ENCODE measurements at places on chromosomes 7 and 10.

- no peak for DNase-seq
Measured at GRCh38 chr7:24829787-24830186, 72.5 kb upstream of the GSDME start.

DNA sequence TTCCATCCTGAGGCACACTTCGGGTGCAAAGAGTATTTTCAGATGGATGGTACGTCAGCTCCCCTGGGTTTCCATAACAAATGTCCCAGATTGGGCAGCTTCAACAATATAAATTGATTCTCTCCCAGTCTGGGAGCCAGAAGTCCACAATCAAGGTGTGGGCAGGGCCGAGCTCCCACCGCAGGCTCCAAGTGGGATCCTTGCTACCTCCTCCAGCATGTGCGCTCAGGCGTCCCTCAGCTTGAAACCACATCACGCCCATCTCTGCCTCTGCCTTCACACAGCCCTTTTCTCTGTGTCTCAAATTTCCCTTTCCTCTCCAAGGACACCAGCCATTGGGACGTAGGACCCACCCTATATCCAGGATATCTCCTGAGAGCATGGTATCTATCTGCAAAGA lies 153.5 kb downstream of the DIP2C start:
- DNase-seq: peak; percentile 11

GRCh38 chr7:56479748-56480147 lies 363.5 kb upstream of the NUPR2 start:
- DNase-seq: no peak

DNA sequence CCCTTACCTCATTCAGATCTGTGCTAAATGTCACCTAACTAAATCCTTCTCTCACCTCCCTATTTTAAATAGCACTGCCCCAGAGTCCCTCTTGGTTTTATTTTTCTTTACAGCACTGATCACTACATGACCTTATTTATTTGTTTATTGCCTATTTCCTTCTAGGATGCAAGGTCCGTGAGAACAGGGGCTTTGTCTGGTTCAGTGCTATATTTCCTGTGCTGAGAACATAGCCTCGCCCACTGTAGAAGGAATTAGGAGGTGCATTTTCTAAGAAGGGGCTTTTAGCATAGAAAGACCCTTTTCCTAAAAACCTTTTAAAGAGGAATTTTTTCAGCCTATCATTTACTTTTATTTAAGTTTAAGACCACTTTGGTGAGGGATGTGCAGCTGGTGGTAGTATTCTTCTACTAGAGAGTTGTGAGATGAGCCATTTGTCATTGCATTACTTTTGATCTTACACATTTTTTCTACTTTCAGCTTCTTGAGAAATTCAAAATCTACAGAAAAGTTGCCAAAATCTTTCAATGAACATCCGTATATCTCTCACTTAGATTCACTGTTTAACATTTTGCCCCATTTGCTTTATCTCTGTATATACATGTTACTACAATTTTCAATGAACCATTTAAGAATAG lies 13.5 kb upstream of the PCGF5 start:
- DNase-seq: no peak

DNA sequence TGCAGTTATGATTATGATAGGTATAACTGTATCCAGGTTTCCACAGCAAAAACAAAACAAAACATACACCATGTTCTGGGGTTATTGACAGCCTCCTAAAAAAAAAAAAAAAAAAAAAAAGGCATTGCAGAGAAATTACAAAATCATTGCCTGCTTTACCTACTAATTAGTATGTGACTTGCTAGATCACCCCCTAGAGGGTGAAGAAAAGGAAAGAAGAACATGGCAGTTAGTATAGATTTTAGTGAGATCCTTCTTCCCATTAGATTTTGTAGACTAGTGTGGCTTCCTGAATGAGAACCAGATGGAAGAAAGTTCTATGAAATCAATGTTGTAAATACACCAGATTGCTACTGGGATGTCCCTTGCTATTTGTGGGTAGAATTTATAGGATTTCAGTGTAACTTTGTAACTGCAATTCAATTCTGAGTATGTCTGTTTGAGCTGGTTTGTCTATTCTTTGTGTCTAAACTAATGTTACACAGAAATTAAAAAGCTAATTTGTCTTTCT lies 24.0 kb upstream of the AGBL3 start:
- no peak for DNase-seq

- DNase-seq: no peak
Measured at GRCh38 chr7:20696002-20696605, 80.6 kb downstream of the ABCB5 start.

- no peak for DNase-seq
Measured at GRCh38 chr10:69783515-69783914, 18.2 kb upstream of the COL13A1 start.

GRCh38 chr7:64544010-64544409 lies 18.9 kb downstream of the ZNF680 start:
- DNase-seq: no peak

- no peak for DNase-seq
Measured at GRCh38 chr7:27105301-27106031, 3.0 kb upstream of the HOXA2 start.

GRCh38 chr7:129906700-129907099 lies 46.1 kb downstream of the UBE2H start:
- no peak for DNase-seq

- DNase-seq: no peak
Measured at GRCh38 chr10:113788604-113789083, 37.2 kb downstream of the PLEKHS1 start.

DNA sequence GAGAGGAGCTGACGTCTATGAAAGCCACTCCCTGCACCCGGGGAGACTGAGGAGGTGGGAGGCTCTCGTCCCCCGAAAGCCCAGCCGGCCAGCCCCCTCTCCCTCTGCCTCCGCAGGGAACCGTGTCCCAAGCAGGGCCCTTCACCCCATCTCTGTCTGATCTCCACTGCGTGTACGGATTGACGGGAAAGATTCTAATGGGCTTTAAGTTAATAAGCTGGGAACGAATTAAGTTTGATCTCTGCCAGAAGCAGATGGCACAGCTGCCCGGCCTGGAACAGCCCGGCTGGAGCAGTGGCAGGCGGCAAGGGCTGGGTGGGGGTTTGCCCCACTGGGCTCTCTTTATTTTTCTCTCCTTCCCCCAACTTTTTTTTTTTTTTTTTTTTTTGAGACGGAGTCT lies 6.1 kb upstream of the SLC29A4 start:
- no peak for DNase-seq

DNA sequence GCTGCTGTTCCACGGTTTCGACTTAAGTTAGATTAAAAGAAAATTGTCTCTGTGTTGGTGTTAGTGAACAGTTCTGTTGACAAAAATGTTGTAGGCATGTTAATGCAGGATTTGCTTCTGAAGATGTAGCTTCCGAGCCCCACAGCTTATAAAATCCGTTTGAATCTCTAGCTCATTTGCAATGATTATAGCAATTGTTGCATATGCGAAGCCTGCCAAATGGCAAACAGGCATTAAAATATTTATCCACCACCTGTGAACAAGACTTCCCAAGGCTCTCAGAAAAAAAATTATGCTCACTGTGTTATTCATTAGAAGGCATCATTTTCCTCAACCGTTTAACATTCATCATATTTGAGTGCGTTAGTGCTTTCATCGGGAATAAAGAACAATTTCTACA lies 14.3 kb downstream of the CFAP58 start:
- no peak for DNase-seq

GRCh38 chr10:104690101-104690500 lies 49.0 kb downstream of the SORCS3 start:
- DNase-seq: no peak

GRCh38 chr10:61900829-61901792 lies at the start of gene ARID5B:
TSS of gene ARID5B (plus strand) at chr10:61901699. CDS start at chr10:61901710, 11 bp downstream.
- DNase-seq: peak; percentile 24

- no peak for DNase-seq
Measured at GRCh38 chr7:15798081-15798480, 111.6 kb upstream of the MEOX2 start.

DNA sequence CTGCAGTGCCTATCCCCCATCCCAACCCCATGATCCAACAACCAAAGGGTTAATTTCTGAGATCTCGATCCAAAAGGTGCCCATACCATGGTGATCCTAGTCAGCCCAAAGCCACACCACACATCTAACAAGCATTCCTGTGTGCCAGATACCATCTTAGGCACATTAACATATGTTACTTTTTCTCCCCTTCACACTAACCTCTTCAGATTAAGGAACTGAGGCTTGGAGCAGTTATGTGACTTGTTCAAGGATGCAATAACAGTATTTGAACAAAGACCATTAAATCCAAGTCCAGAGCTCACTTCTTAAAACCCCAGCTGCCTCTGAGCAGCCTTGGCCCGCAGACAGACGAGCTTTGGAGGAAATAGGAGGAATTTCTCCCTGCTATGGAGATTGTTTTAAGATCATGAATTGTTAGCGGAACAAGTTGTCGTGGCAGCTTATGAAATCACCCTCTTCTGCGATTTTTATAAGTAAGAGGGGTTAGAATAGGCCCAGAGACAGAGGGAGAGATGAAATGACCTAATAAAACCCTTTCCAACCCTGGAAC lies 327.2 kb downstream of the KCNMA1 start:
- DNase-seq: no peak

- no peak for DNase-seq
Measured at GRCh38 chr7:24980534-24981170, 674 bp upstream of the OSBPL3 start.

GRCh38 chr7:42960762-42961161 lies 28.6 kb downstream of the MRPL32 start:
- DNase-seq: no peak

DNA sequence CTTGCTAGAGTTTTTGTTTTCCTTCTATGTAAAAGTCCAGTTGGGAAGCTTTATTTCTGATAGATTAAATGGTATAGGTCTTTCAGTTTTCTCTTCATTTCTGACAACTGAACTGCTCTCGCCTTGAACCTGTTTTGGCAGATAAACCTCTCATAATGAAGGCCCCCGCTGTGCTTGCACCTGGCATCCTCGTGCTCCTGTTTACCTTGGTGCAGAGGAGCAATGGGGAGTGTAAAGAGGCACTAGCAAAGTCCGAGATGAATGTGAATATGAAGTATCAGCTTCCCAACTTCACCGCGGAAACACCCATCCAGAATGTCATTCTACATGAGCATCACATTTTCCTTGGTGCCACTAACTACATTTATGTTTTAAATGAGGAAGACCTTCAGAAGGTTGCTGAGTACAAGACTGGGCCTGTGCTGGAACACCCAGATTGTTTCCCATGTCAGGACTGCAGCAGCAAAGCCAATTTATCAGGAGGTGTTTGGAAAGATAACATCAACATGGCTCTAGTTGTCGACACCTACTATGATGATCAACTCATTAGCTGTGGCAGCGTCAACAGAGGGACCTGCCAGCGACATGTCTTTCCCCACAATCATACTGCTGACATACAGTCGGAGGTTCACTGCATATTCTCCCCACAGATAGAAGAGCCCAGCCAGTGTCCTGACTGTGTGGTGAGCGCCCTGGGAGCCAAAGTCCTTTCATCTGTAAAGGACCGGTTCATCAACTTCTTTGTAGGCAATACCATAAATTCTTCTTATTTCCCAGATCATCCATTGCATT lies 27.1 kb downstream of the MET start:
- DNase-seq: peak; percentile 88

DNA sequence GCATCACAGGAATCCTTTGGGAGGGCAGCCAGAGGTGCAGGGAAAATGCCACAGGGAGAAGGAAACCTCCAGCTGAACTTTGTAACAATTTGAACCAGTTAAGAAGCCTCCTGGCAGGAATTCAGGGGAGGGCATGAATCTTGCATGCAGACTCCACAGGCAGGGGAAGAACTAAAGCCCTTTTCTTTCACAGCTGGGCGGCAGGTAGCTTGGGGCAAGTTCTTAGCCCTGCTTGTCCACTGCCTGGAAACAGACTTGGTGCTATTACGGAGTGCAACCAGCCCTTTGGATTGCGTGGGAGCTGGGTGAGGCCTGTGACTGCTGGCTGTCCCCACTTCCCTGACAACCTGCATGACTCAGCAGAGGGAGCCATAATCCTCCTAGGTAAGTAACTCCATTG lies 51.7 kb upstream of the ADAM12 start:
- no peak for DNase-seq

GRCh38 chr7:6545398-6546126 lies 5.7 kb downstream of the GRID2IP start:
- no peak for DNase-seq

DNA sequence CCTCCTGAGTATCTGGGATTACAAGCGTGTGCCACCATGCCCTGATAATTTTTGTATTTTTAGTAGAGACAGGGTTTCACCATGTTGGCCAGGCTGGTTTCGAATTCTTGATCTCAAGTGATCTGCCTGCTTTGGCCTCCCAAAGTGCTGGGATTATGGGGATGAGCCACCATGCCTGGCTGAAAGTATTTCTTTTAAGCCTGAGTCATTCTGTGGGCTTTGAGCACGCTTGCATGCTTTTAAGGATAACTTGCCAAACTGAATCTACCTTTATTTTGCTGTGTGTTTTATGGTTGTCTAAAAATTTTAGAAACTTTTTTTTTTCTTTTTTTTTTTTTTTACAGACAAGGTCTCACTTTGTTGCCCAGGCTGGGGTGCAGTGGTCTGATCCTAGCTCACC lies 33.2 kb downstream of the CNNM2 start:
- DNase-seq: no peak

- DNase-seq: peak; percentile 75
Measured at GRCh38 chr7:20199015-20199737, 18.0 kb downstream of the MACC1 start.
